MCF 10A (cell line): ENCODE measurements at places on chromosomes 6 and 20. TPM values are rescaled to one million over a fixed set of nuclear protein-coding genes. Genes with fewer than 3 reads are reported as not detected.
A peak's percentile ranks its signal among the peaks of the same experiment; 100 is the strongest.

GRCh38 chr6:32129297-32130088, 595 bp downstream of the FKBPL start:
- peak overlapping the region; percentile 99 for H3K4me3 ChIP-seq
- DNase-seq: no peak
- peaks cover 11% of the 10 kb centered on the region for H3K27me3 ChIP-seq
- H3K27ac ChIP-seq: peak overlapping the region; percentile 86
- H3K4me1 ChIP-seq: peaks cover 30% of the 10 kb centered on the region

- peaks cover 26% of the 10 kb centered on the region for H3K4me1 ChIP-seq
- H3K36me3 ChIP-seq: no peaks in the 10 kb centered on the region
- no peak overlapping the region for H3K4me3 ChIP-seq
Measured at GRCh38 chr6:41729624-41730023, 5.8 kb downstream of the TFEB start.

- peak overlapping the region; percentile 79 for H3K4me3 ChIP-seq
- DNase-seq: no peak
- no peaks in the 10 kb centered on the region for H3K27me3 ChIP-seq
- peak overlapping the region; percentile 74 for H3K27ac ChIP-seq
Measured at GRCh38 chr20:382291-383115, 1.9 kb downstream of the TRIB3 start.

- no peak overlapping the region for H3K4me3 ChIP-seq
- H3K4me1 ChIP-seq: no peaks in the 10 kb centered on the region
- no peak overlapping the region for H3K27ac ChIP-seq
- H3K36me3 ChIP-seq: no peaks in the 10 kb centered on the region
- DNase-seq: no peak
- no peaks in the 10 kb centered on the region for H3K27me3 ChIP-seq
Measured at GRCh38 chr6:10250655-10251220, 164.1 kb downstream of the TFAP2A start.

DNA sequence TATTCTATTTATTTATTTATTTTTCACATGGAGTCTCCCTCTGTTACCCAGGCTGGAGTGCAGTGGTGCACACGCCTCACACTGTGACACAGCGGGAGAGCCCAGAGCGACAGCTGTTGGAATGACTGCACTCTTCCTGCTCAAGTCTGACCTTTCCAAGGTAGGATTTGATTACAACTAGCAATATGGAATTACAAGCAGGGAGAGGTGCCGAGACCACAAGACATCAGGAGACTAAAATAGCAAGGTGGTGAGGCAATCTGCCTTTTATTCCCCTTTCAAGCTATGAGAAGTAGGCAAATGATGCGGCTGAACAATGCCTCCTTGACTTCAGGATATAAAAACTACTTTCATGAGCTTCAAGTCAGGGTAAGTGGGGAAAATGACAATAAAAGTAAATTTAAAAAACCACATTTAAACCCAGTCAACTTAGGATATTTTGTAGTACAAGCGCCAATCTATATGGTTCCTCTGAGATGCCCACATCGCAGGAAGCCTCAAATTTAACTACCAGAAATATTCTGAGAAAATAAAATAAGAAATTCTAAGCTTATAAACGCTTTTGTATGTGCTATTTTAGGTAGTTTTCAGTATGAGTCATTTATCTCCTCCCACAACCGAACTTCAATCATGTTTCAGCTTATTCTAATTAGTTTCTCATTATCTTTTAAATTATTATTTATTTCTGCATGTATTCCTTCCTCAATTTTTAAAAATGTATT, 146.9 kb upstream of the SGK1 start:
- H3K27me3 ChIP-seq: no peaks in the 10 kb centered on the region
- H3K36me3 ChIP-seq: no peaks in the 10 kb centered on the region
- H3K4me3 ChIP-seq: no peak overlapping the region
- H3K27ac ChIP-seq: peak overlapping the region; percentile 55
- peak; percentile 76 for DNase-seq
- peaks cover 36% of the 10 kb centered on the region for H3K4me1 ChIP-seq

DNA sequence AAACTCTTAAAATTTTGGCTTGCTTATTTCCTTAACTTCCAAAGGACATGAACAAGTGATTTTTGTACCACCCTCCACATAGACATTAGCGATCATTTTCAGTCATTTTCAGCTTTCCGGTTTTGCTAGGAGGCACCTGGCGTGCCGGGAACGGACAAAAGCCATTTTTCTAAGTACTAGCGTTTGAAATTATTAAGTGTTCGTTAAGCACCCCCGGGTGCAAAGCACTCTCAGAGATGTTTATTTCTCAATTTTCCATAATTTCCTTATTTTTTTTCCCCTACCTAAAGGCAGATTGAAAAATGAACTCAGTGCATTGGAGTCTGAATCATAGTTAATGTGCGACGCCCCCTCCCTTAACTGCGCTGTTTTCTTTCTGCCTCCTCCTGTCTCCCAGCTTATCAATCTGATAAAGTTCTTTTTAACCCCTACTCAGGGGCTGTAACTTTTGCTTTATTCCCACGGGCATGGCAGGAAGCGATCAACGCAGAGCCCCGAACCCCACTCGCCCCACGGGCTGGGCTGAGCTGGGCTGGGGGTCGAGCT, 58.2 kb downstream of the ZNF831 start:
- peak overlapping the region; percentile 66 for H3K4me3 ChIP-seq
- no peaks in the 10 kb centered on the region for H3K36me3 ChIP-seq
- H3K4me1 ChIP-seq: no peaks in the 10 kb centered on the region

DNA sequence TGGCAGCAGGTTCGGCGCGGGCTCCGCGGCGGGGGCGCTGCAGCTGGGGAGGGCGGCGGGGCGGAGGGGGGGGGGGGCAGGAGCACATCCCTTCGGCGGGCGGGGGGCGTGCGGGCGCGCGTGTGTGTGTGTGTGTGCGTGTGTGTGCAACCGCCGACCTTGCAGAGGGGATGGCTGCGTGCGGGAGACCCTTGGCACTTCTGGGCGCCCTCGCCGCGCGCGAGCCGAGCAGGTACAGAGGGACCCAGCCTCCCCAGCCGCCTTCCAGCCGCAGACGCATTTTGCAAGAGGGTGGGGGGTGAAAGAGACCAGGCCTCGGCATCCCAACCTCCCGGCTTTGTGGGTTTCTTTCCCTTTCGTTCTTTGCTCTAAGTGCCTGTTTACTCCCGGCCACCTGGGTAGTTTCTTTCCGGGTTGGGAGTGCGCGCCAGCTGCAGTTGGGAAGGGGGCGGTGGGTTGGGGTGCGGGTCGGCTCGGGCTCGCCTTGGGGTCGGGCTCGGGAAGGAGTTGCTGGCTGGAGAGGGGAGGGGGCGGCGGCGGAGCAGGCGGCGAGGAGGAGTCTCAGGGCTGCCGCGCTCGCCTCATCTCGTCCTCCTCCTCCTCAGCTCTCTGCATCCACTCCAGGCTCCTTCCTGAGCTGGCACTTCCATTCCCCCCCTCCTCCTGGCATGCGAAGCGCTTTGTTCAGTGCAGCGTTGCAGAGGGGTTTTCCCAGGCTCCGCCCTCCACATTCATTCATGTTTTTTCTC, 620 bp downstream of the HIVEP1 start:
- peak overlapping the region; percentile 89 for H3K4me3 ChIP-seq
- peak overlapping the region; percentile 61 for H3K27ac ChIP-seq

DNA sequence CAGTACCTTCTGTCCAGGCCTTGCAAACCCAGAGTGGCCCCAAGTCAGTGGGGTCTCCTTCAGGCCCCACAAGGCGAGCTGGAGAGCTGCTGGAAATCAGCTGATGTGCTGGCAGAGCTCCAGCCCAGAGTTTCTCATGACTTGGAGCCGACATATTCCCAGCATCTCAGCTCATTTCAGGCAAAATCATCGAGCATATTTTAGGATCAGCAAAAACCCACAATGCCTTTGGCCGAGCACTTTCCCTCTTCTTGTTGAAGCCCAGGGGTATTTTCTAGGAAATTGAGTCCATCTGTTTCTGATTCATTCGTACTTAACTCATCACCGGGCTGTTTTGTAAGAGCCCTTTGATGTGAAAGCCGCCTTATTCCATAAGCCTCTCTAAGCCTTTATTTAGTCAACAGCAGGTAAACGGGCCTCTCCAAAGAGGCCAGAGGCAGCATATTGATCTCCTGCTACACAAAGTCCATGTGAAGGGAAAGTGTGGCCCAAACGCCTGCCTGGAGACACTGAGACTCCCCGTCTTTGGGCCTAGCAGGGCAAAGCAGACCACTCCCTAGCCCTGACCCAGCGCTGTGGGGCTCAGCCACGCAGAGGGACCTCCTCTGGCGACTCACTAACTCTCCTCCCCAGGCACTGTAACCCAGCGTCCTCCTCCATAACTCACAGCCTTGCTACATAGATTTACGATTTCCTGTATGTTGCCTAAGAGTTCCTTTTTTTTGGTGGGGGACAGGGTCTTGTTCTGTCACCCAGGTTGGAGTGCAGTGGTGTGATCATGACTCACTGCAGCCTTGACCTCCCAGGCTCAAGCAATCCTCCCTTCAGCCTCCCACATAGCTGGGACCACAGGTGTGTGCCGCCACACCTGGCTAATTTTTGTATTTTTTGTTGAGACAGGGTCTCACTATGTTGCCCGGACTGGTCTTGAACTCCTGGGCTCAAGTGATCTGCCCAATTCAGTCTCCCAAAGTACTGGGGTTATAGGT, 12.1 kb upstream of the C20orf203 start:
- H3K4me1 ChIP-seq: peaks cover 10% of the 10 kb centered on the region
- H3K27ac ChIP-seq: no peak overlapping the region
- no peaks in the 10 kb centered on the region for H3K27me3 ChIP-seq
- H3K4me3 ChIP-seq: no peak overlapping the region
- DNase-seq: peak; percentile 78
- H3K36me3 ChIP-seq: peaks cover 2% of the 10 kb centered on the region

DNA sequence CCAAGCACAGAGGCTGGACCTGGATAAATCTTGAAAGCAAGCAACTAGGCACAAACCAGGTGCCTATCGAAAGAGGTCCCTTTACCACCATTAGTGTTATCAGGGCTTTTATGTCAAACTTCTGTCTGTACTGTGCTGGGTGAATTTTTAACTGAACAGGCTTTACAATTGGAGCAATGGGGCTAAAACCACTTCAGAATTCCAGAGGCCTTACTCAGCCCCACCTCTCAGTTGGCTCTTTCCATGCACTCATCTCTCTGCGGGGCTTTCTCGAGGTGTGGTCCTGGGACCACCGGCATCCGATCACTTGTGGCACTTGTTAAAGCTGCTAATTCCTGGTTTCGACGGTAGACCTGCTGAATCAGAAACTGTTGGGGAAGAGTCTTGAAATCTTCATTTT, 232.5 kb downstream of the SOX4 start:
- H3K27me3 ChIP-seq: no peaks in the 10 kb centered on the region
- H3K4me1 ChIP-seq: peaks cover 3% of the 10 kb centered on the region
- H3K4me3 ChIP-seq: no peak overlapping the region
- DNase-seq: no peak
- H3K27ac ChIP-seq: no peak overlapping the region

GRCh38 chr20:58025233-58025632, 203.2 kb downstream of the ANKRD60 start:
- DNase-seq: no peak
- H3K27ac ChIP-seq: no peak overlapping the region
- no peaks in the 10 kb centered on the region for H3K36me3 ChIP-seq
- no peak overlapping the region for H3K4me3 ChIP-seq
- H3K4me1 ChIP-seq: no peaks in the 10 kb centered on the region

- no peak overlapping the region for H3K4me3 ChIP-seq
- H3K36me3 ChIP-seq: no peaks in the 10 kb centered on the region
- no peaks in the 10 kb centered on the region for H3K27me3 ChIP-seq
- no peak overlapping the region for H3K27ac ChIP-seq
- H3K4me1 ChIP-seq: no peaks in the 10 kb centered on the region
Measured at GRCh38 chr6:44473393-44474189, 86.1 kb downstream of the CDC5L start.

- peaks cover 39% of the 10 kb centered on the region for H3K27me3 ChIP-seq
- DNase-seq: no peak
- H3K27ac ChIP-seq: no peak overlapping the region
- no peaks in the 10 kb centered on the region for H3K36me3 ChIP-seq
- no peaks in the 10 kb centered on the region for H3K4me1 ChIP-seq
Measured at GRCh38 chr6:71619836-71620235, 266.5 kb upstream of the RIMS1 start.

DNA sequence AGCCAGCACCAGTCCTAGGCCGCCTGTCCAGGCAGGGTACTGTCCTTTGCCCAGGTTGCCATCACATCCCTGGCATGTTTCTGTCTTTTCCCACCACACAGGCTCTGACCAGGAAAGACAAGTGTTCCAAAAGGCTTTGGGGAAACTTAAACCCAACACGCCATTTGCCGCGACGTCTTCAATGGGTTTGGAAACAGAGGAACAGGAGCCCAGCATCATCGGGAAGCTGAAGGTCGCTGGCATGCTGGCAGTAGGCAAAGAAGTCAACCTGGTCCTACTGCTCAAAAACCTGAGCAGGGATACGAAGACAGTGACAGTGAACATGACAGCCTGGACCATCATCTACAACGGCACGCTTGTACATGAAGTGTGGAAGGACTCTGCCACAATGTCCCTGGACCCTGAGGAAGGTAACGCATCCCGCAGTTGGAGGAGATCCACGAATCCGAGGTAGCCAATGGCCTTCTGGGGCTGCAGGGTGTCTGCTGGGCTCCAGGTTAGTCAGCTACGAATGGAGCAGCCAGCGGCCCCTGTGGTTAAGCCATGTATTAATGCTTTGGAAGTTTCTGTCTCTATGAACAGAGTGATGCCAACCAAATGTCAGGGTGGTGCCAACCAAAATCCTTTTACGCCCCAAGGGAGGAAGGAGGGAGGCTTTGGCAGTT, 36.2 kb downstream of the TGM3 start:
- peaks cover 5% of the 10 kb centered on the region for H3K36me3 ChIP-seq
- no peak overlapping the region for H3K4me3 ChIP-seq
- H3K4me1 ChIP-seq: peaks cover 3% of the 10 kb centered on the region
- DNase-seq: no peak

DNA sequence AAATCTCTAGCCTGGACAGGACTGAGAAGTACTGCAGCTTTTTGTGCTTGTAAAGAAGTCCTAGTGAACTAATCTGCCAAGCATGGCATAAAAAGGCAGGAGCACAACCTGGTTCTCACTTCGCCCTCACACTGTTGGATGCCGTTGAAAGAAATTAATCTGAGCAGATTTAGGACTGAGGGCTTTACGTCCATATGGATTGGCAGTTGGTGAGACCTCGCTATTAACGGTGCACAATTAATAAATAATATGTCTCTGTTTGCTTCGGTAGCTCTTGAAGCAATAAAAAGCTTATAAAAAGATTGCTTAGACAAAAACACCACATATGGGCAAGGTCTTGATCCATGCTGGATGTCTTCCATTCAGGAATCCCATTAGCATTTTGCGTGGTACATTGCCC, 185.6 kb upstream of the EPHA7 start:
- H3K4me3 ChIP-seq: no peak overlapping the region
- H3K27me3 ChIP-seq: peaks cover 54% of the 10 kb centered on the region
- DNase-seq: no peak
- no peaks in the 10 kb centered on the region for H3K4me1 ChIP-seq

- peak overlapping the region; percentile 81 for H3K4me3 ChIP-seq
- no peak for DNase-seq
- H3K4me1 ChIP-seq: peaks cover 19% of the 10 kb centered on the region
- peaks cover 9% of the 10 kb centered on the region for H3K27me3 ChIP-seq
Measured at GRCh38 chr6:149923327-149923986, 536 bp upstream of the RAET1G start.

- H3K4me1 ChIP-seq: no peaks in the 10 kb centered on the region
- H3K4me3 ChIP-seq: no peak overlapping the region
- no peaks in the 10 kb centered on the region for H3K36me3 ChIP-seq
- H3K27me3 ChIP-seq: peaks cover 79% of the 10 kb centered on the region
Measured at GRCh38 chr20:57570145-57570850, 9.4 kb downstream of the PCK1 start.

Gene CRISP3
- not detected in 2 replicates for total RNA-seq

Gene GABRR1
- total RNA-seq: not detected in 2 replicates

Gene MYLK2
- 0.14 and 0.32 TPM in 2 replicates for total RNA-seq

Gene LY86
- not detected in 2 replicates for total RNA-seq

Gene FAM83C
- total RNA-seq: not detected in 2 replicates

Gene BNIP5
- not detected in 2 replicates for total RNA-seq

Gene NR2E1
- total RNA-seq: not detected in 2 replicates

Gene ARMH2
- not detected in 2 replicates for total RNA-seq
